ENCODE measurements at places on chromosomes 2 and 18.

DNA sequence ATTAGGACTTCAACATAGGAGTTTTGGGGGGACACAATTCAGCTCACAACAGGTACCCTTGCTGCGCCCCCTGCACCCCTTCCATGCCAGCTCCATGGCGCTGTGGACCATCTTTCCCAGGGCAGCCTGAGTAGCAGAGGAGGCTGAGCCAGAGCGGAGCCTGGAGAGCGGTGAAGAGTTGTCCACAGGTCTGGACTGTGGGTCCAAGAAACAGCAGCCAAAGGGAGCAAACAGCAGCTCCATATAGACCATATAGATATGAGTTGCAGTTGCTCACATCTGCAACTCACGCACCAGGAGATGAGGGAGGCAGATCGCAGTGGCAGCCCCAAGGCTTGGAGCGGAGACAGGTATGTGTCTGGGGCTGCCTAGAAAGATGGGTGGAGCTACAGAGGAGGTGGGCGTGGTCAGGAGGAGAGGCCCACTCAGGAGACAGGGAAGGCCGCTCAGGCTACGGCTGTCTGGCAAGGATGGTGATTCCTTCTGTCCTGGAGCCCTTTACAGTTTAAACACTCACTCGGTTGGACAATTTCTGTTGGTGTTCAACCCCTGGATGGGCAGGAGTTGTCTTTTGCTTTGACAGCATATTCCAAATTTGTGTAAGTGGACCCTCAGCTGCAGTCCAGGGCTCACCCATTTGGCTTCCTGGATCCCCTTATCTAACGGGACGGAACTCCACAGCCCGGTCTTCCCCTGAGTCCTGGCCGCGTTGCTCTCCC is 155.1 kb downstream of the LPIN1 start:
- no peak for DNase-seq

- no peak for DNase-seq
Observed at GRCh38 chr2:3644246-3644525, 13.8 kb upstream of the ALLC start.

GRCh38 chr2:98280376-98281102 is 65.7 kb upstream of the CNGA3 start:
- DNase-seq: no peak

GRCh38 chr2:239139566-239139965 is 261.3 kb downstream of the HDAC4 start:
- DNase-seq: no peak

DNA sequence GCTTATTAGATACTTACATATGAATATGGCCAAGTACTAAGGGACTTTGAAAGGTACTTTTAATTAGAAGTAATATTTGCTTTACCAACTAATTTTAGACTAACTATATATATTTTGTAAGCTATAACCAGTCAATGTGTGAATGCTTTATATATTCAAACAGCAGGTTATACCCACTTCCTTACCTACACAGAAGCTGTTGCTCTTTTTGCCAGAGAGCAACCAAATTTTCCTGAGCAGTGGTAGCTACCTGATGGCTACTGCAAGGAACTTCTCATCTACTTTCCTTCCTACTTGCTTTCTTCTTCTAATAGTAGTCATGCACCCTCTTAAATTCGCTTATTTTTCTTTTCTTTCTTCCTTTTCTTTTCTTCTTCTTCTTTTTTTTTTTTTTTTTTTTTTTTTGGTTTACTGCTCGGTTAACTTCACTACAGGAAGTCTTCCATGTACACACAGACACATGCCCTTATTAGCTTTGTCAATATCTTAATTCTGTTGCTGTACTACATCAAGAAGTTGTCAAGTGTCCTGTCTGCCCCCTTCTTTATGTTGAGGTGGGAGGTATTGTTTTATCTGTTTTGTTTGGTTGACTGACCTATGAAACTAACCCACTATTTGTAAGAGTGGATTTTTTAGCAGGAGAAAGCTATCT is 95.0 kb downstream of the EPC2 start:
- DNase-seq: no peak

DNA sequence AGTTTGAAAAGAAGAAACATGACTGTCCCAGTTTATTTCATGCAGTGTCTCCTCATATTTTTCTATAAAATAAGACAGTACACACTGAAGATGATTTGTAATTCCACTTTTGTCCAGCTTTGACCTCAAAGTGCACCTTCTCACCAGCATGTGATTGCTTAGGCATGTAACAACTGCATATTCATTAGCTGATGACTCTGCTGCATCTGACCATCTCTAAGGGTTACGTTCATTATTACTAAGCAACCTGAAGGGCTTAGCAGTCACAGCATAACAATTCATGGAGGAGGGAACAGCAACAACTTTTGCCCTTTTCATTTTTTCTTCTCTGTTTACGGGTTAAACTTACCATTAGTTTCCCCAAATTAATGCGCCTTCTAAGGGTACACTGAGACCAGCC is 330.6 kb upstream of the PIK3C3 start:
- no peak for DNase-seq

- no peak for DNase-seq
Observed at GRCh38 chr18:78242806-78243205, 736.8 kb upstream of the SALL3 start.

- no peak for DNase-seq
Observed at GRCh38 chr2:208608122-208608835, 201.7 kb downstream of the PTH2R start.

- DNase-seq: no peak
Observed at GRCh38 chr2:43368483-43369385, 142.3 kb upstream of the ZFP36L2 start.

GRCh38 chr2:69171897-69172525 is 159.0 kb downstream of the ANTXR1 start:
- no peak for DNase-seq

- no peak for DNase-seq
Observed at GRCh38 chr2:119427756-119428155, 3.9 kb upstream of the TMEM37 start.

GRCh38 chr2:134334542-134335353 is 80.9 kb downstream of the MGAT5 start:
- DNase-seq: no peak

DNA sequence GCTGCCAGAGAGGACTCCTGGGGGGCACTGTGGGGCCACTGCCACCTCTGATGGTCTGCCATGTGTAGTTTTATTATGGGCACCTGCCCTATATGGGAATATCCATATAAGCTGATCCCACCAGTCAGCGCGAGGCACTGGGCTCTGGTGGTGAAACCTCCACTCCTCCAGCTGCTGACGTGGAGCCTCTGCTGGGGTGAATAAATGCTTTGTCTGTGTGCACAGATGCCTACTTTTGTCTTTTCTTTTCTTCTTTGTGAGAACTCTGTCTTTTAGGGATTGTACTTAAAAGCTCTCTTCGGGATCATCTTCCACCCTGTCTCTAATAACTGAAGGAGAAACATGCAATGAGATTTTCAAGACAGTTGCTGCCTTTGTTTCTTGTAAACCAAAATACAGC is 68.9 kb upstream of the NCK2 start:
- DNase-seq: no peak

DNA sequence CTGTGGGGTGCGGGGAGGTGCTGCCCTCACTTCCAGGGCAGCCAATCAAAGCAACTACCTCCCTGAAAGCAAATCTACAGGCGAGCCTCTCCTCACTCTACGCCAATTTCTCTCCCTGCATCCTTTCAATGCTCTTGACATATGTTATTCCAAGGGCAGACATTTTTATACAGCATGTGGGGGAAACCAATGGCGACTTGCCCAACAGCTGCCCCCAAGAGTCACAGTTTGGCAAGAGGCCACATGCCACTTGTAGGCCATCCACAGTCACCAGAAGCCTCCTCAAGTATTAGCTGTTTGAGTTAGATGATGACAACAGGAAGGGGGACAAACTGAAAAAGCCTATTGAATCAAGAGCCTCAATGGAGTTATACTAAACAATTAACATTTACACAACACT is 114.6 kb downstream of the MYO5B start:
- DNase-seq: no peak

DNA sequence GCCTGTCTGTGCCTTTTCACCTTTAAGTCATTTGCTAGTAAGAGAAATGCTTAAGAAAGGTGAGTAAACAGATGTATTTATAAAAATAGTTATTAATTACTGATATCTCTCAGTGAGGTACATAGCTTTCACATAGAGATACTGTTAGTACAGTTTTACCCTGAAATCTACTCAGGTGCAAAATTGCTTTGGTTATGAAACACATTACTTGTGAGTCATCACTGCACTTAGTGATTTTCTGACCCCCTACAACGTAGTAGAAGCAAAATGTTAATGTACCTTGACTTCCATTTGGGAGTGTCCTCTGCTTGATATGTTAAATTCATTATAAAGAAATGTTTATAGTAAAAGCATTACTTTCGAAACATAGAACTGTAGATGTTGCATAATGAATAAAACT is 6.5 kb downstream of the GLS start:
- DNase-seq: no peak

- DNase-seq: no peak
Observed at GRCh38 chr2:171587567-171587966, 65.3 kb downstream of the CYBRD1 start.

- no peak for DNase-seq
Observed at GRCh38 chr18:23391156-23391555, 61.9 kb upstream of the RIOK3 start.

DNA sequence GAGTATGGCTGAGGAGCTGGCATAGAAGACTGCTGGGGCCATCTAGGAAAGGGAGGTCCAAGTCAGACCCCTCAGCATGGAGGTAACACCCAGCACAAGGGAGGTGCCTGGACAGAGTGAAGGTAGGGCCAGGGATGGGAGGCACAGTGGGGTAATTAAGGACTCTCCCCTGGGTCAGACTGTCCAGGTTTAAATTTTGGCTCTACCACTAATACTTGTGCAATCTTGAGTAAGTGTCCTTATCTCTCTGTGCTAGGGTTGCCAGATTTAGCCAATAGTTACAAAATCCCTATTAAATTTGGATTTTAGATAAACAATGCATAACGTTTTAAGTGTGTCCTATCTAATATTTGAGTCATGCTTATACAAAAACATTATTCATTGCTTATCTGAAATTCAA is 109.5 kb downstream of the LOXHD1 start:
- DNase-seq: no peak

DNA sequence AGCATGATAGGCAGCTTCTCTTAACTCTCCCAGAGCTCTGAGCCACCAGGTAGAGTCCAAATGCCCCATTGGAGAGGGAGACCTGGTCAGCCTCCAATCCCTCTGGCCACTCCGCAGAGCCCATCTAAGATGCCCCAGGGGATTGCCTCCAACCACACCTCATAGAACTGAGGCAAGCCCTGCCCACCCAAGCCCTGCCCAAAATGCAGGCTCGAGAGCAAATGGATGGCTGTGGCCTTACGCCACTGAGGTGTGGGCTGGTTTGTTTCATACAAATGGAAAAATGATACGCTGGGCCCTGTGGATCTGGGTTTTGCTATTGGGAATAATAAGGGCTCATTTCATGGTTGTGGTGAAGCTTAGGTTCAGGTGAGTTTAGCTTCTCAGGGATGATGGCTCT is 3.0 kb upstream of the TFCP2L1 start:
- DNase-seq: no peak

DNA sequence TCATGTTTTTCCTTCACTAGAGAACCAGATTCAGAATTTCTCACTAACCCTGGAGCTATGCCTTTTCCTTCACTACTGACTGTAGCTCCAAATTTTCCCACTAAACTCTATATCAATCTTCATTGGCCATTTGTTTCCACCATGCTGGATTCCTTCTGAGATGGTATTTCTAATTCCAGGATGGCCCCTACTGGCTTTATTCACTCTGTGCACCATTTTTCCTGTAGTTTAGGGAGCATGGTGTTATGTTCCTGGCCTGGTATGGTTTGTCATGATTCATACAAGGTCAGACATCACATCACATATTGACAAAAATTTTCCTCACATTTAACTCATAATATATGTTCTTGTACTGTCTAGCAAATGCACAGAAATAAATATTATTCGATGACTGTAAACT is 229.2 kb upstream of the TFPI start:
- no peak for DNase-seq

- DNase-seq: no peak
Observed at GRCh38 chr2:64591188-64591587, 62.5 kb downstream of the SERTAD2 start.

GRCh38 chr2:135818937-135819610 is 17.9 kb downstream of the LCT start:
- peak; percentile 23 for DNase-seq

DNA sequence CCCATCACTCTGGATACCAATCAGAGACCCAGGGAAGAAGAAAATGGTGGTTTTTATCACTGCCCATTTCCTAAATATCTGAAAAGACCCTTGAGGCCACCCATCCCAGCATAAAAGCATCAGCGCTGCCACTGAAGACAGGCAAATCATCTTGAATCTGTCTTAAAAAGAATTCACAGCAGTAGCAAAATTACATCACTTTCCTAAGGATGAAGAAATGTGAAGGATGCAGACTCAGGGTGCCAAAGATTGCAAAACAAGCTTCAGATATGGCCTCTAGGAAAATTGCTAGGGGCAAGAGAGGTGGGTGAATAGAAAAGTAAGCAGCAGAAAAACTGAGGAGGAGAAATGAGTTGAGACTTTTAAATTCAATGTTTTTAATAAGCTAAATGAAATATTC is 70.0 kb downstream of the SLC25A12 start:
- no peak for DNase-seq

DNA sequence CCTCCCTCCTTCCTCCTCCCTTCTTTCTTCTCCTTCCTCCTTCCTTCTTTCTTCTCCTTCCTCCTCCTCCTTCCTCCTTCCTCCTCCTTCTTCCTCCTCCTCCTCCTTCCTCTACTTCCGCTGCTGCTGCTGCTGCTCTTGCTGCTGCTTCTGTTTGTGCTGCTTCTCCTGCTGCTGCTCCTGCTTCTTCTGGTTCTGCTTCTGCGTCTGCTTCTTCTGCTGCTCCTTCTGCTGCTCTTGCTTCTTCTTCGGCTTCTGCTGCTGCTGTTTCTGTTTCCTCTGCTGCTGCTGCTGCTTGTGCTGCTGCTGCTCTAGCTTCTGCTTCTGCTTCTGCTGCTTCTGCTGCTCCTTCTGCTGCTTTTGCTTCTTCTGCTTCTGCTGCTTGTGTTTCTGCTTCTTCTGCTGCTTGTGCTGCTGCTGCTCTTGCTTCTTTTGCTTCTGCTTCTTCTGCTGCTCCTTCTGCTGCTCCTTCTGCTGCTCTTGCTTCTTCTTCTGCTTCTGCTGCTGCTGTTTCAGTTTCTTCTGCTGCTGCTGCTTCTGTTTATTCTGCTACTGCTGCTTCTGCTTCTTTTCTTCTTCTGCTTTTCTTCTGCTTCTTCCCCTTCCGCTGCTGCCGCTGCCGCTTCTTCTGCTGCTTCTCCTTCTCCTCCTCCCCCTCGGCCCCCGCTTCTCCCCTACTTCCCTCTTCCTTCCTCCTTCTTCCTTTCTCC is 8.6 kb downstream of the SNRNP27 start:
- no peak for DNase-seq

- DNase-seq: no peak
Observed at GRCh38 chr2:128513961-128514283, 195.3 kb upstream of the HS6ST1 start.

GRCh38 chr2:159711562-159712142 is 654 bp upstream of the MARCHF7 start:
- DNase-seq: no peak

All from HuH-7.5 (cell line).